ENCODE measurements at places on chromosomes 1 and 21.

DNA sequence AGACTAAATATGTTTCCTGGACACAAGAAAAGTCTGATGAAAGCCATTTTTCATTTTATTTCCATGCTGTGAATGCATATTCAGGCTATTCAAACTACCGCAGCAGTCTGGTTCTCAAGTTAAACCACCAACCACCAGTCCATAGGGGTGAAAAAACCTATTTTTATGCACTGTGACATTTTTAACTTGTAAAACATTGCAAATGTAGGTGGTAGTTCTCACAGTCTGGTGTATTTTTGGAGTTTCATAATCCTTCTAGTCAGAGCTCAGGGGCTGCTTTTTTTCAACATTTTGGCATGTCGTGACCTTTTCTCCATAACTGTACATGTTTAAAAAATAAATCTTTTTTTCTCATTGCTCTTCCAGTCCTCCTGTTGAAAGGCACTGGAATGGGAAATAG lies 907.6 kb upstream of the ADGRL2 start:
- DNase-seq, result no peak

DNA sequence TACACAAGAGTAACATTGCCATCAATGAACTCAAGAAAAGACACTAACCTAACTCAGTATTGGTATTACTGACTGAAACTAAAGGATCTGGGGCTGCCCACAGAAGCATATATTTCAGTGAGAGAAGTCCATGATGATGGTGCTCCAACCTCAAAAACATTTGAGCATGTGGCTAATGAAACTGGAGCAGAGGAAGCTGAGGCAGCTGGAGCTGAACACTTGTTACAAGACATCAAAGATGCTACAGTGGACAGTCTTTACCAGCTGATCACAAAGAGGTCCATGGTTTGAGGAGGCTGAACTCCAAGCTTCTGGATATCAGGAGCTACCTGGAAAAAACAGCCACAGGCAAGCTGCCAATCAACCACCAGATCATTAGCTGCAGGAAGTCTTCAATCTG lies 42.2 kb upstream of the TTC39A start:
- DNase-seq, result no peak

- no peak for DNase-seq
Observed at GRCh38 chr1:90155721-90156487, 161.0 kb downstream of the ZNF326 start.

GRCh38 chr1:195580988-195581387 lies 1027.3 kb downstream of the KCNT2 start:
- DNase-seq, result no peak

DNA sequence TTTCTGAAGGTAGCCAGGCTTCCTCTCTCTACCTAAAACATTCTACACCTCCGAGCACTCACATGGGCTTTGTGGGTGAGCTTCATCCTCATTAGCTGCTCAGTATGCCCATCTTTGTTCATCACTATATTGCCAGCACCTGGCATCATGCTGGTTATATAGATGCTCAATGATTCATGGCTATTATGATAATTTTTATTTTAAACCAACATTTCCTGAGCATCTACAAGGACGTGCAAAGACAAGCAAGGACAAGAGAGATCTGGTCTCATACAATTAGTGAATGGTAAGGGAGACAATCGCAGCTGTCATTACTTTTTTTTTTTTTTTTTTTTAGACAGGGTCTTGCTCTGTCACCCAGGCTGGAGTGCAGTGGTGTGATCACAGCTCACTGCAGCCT lies 11.3 kb upstream of the QSOX1 start:
- no peak for DNase-seq

GRCh38 chr1:60152891-60153290 lies 79.3 kb upstream of the C1orf87 start:
- DNase-seq, result no peak

DNA sequence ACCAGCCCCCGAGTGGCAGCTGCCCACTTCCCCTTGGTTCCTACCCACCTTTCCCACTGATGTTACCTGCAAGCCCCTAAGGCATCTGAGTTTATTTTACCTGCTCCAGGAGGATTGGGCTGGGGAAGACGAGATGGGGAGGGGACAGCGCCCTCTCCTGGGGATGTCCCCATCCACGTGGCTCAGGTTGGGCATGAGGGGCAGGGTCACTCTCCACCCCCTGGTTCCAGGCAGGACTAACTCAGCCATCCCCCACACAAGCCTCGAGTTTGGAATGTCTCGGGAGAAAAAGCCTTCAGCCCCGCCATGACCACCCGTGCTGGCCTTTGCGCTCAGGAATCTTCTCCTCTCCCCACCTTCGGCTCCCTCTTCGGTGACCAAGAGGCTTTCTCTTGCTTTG lies 90.0 kb downstream of the ARHGEF10L start:
- DNase-seq, result no peak

DNA sequence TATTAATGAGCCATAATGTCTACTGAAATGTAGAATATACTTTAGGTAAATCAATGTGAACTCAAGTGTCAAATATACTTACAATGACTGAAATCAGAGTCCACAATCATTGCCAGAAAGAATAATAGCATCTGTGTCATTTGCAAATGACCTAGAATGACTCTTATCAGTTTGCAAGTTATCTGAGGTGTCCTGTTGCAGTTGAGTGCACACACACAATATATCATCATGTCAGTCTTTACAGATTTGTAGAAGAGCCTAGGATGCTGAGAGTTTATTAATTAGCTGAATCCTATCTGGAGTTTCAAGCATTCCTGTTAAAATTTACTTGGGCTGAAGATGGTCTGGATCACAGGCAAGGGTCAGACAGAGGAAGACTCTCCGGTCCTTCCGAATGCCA lies 324.0 kb upstream of the GREM2 start:
- DNase-seq, result no peak

DNA sequence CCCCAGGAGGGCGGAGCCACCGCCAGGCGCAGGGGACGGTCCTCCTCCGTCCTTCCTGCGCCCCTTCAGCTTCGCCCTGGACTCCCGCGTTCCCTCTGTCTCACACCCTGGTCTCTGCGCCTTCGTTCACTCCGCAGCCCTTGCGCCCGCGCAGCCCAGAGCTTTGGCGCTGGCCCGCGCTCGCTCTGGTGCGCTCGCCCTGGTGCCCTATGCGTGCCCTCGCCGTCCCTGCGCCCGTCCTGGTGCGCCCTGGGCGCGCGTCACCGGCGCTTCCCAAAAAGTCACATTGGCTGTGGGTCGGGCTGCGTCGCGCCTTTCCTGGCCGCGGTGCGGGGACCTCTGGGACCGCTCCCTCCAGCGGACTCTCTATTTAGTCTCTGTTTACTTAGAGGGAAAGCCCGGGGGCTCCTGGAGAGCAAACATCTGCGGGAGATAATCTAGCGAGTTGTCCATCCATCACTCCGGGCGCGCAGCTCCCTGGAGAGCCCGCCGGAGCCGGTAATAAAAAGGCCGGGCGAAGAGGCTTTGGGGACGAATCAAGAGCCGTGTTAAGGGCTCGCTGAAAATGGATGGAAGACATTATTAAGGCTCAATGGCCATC lies 178.6 kb downstream of the PRDM16 start:
- no peak for DNase-seq

DNA sequence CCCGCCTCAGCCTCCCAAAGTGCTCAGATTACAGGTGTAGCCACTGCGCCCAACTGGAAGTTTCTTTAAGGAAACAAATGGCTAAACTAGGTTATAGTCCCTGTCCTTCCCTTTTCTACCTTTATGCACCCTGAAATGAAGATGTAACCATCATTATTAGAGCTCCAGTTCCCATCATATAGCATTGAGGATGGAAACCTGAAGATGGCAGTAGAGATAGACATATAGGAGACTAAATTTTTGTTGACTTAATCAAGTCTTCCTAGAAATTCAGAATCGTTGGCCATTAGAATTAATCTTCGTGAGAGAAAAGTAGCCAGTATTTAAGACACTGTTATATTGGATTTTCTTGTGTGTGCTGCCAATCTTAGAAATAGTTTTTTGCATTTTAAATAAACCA lies 1016.3 kb upstream of the NCAM2 start:
- no peak for DNase-seq

DNA sequence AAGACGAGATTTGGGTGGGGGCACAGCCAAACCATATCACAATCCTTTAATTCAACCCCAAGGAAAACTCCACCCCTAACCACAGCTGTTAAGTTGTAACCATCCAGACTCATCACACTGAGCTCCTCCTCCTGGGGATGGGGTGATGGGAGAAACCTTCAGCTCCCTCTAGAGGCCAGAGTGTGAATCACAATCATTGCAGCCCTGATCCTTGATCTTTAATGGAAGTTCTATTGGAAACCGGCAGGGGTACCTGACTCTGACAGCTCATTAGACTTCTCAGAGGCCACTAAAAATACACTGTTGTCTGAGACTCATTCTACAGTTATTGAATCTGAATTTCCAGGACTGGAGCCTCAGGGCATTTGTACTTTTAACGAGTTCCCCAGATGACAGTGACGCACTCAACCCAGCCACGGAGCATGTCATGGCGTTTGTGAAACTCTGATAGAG lies 127.2 kb downstream of the IGSF21 start:
- no peak for DNase-seq

DNA sequence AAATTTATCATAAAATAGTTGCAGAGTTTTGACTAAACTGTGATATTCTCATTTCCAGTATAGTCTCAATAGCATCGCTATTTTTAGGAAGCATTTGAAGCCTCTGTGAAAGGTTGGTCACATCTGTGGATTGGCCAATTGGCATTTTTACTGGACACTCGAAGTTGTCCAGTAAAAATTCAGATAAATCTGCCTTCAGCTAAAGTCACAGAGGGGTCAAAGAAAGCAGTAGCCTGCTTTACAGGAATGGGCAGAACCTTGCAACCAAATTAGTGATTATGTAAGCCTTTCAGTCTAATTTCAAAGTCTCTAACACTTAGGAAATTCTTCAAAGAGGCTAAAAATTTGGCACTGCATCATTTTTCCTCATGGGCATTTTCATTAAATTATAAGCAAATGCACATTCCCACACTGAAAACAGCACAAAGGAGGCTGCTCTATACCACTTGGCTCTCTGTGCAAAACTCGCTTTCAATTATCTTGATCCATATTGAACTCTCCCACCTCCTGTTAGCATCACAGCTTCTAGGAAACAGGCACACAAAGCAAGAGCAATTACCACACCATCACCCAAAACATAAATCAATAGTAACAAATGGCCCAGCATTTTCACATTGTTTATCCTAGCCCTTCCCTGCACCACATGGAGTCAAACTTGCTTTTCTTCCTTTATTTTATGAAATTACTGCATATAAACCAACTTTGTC lies 318.5 kb upstream of the DUSP10 start:
- DNase-seq, result no peak

- no peak for DNase-seq
Observed at GRCh38 chr1:30275926-30276764, 447.2 kb downstream of the MATN1 start.

DNA sequence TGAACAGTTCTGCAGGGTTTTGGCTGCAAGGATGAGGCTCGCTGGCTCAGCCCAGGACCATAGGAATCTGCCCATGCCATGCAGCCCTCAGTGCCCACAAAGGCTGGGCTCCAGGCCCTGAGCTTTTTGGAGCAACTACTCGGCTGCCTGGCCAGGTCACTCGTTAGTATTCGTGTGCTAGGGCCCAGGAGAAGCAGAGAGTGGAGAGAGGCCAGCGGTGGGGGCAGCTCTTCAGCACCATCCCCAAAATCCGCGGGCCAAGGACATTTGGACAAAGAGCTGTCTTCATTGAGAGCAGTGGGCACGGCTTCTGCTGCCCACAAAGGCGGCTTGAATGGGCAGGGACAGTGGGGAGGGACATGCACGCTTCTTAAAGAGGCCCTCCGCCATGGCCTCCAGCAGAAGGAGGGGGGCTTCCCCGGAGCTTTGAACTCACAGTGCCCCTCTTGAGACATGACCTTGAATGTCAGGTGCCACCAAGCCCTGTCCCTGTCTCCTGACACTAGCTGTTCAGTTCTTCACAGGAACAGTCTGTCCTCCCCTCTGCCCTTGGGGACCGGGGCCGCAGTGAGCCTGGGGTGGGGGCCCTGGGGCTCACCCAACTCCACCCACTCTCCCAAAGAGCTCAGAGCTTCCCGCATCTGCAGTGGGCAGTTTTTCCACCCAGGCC lies 106.1 kb upstream of the ARHGEF16 start:
- no peak for DNase-seq

DNA sequence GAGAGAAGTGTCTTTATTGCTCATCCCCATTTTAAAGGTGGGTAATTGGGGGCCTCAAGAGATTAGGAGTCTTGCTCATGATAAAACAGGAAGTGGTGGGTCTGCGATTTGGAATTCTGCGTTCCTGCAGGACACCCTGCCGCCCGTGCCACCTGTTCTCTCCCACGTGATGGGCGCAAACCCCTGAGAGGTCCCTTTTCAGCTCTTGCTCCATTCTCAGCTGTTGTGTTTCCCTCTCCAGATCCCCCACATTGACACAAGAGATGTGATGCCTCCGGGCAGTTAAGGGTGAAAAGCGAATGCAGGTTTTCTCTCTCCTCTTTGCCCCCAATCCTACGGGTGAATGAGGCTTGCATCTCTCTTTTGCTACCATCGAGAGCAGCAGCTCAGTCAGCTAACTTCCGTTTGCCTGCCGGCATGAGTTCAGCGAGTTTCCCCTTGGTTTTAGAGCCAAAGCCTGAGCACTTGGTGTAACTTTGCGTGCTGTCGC lies 57.5 kb downstream of the KIF26B start:
- no peak for DNase-seq

DNA sequence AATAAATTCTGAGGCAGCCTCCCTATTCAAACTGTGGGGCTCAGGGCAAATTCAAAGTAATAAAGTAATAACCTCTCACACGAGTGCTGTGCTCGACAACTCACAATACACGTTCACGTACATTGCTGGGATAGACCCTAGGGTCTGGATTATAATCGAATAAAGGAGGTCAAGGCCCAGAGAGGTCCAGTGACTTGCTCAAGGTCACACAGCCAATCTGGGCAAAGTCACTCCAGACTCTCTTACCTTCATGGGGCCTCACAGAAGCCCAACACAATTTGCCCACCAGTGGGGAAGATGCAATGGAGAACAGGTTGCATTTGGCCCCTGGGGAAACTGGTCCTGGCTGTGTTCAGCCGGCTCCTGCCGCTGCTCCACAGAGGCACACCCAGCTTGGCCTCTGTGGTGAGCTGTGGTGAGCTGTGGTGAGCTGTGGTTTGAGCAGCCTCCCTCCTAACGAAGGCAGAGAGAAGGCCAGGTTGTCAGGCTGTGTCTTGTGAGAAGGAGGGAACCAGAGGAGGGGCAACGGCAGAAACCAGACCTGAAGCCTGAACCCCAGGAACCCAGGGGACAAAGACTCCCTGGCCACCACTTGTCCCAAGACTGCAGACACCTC lies 35.1 kb downstream of the NUAK2 start:
- no peak for DNase-seq

GRCh38 chr1:162632698-162633080 lies 425 bp downstream of the DDR2 start:
- no peak for DNase-seq

DNA sequence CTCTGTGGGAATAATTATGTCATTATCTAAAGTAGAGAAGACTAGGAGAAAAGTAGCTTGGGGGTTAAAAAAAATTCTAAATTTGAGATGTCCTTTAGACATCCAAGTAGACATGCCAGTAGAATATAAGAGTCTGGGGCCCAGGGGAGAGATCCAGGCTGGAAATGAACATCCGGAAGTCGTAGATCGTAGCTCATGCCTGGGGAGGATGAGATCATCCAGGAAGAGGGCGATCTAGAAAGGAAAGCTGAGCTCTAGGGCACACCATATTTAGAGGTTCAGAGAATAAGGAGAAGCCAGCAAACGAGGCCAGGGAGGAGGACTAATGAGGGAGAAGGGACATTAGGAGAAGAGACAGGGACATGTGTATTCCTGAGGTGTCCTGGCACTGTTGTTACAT lies 12.2 kb downstream of the NGF start:
- DNase-seq, result no peak

Data from NCI-H2081 treated with DMSO at 0.1 percent for 48 hours (cell line).